ENCODE measurements at places on chromosomes 3 and 15.

DNA sequence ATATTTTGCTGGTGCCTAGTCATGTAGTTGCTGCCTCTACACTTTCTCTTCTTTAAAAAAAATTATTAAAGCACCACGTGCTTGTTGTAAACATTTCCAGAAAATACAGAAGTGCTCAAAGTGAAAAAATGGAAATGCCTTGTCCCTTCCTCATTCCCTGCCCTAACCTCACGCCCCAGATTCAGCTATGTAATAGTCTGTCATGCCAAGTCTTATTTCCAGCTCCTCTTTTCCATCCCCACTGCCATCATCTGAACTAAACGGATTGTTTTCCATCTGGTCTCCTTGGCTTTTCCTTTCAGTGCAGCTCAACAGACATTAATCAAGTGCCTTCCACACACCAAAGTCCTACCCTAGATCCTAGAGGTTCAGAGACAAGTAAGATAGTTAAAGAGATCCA, 15.5 kb downstream of the ZNF774 start:
- no peak for DNase-seq

DNA sequence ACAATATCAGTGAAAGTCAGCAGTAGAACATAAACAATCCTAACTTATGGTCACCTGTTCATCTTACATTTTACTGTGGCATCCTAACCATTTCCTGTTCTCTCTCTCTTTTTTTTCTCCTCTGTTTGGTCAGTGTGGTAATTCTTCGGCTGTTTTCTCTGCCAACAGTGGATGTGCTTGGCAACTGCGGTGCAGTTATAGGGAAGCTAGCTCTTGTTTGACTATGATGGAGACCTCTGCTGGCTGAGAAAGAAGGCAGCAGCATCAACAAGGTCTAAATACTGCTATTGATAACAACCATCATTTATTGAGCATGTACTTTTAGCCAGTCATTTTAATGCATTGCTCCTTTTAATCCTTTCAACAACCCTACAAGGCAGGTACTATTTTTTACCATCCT, 723 bp upstream of the DRD3 start:
- peak; percentile 29 for DNase-seq

DNA sequence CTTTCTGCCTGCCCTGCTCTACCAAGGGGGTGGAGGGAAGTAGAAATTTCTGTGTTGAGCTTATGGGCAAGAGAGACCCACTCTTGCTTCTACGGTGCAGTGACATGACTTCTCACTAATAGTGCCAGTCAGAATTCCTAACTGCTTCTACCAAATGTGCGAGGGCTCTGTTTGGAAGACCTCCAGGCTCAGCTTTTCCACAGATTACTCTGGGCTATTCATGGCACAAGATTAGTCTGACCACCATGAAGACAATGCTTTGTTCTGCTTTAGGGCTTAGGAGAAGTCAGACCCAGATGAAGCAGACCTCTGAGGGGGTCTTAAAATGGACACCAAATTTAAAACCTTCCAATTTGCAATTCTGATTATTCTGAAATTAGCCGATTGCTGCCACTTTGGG, 195.9 kb upstream of the TBC1D5 start:
- no peak for DNase-seq

DNA sequence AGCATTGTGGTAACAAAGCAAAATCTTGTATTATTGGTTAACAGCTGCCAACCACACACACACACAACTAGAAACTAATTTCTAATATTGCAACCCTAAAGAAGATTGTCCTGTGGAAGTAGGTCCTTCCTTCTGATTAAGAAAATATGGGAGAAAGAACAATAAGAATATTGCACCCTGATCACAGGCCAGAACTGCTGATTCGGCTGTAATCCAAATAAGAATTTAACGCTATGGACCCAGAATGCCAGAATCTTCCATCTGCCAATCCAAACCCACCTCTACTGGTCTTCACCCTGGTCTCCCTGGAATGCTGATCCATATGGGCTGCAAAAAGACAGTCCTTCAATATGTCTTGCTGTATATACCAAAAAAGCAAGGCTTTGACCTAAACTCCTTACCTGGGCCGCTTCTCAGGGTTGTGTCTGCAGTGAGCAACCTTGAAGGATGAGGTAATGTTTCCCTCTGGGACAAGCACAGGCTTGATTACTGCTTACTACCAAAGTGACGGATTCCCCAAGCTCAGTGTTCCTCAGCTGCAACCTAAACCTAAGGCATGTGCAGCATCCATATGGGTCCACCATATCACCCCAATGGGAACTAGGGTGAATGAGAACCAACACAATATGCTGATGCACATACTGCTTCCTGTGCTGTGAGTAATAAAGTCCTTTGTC, 8.0 kb downstream of the CCDC14 start:
- no peak for DNase-seq

DNA sequence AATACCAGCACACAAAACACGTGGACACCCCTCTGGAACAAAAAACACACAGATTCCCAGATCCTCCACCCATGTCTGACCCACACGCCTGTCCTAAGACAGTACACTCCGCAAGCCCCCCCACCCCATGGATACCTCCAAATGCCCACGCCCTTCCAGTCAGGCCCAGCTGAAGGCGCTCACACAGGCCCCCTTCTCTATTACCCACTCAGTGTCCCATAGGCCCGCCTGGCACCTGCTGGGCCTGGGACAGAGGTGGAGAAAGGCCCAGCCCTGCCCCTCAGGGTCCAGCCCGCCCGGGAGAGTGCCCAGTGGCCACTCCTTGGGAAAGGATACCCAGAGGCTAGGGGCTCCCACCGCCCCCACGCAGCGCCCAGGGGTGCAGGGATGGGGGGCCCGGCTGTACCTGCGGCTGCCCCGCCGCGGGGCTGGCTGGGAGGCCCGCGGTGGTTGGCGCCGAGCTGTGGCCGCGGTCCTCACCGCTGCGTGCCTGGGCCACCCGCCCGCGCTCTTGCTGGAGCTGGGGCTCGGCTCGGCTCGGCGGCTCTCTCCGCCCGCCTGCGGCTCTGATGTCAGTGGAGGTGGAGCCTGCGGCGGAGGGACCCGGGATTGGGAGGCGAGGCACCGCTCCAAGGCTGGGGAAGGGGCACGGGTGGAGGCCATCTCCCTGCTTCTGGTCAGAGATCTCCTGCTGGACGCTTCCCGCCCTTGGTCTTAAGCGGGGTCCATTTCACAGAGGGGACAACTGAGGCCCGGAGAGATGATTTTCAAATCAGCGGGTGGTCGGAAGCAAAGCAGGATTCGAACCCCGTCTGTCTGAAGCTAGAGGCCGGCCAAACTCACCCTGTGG, at the start of gene CAMK1:
TSS of gene CAMK1 (minus strand) at position 522 of the 850 bp plus-strand sequence. CDS start 2,198 bp downstream, outside the sequence.
- DNase-seq = peak; percentile 48
